Cerebellar nuclear complex (tissue), 1 donor: ENCODE measurements at places on chromosomes 4 and X.

DNA sequence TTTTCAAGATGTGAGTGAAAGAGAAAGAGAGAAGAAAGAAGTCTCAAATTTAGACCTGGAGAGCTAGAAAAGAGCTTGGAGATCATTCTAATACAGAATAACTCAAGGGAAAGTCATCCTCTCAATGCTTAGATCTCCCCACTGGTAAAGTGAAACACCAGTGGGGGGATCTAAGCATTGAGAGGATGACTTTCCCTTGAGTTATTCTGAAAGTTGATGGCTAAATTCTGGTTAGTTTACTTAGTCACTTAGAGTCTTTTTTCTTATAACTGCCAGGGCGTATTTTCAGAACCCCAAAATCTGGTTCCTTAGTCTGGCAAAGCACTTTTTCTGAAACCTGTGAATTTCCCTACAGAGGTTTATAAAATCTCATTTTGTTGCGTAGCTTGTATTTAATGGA is 198.6 kb downstream of the ARHGAP24 start:
- DNase-seq: no peak

GRCh38 chrX:129360175-129360574 is 163.1 kb downstream of the SMARCA1 start:
- DNase-seq: no peak

DNA sequence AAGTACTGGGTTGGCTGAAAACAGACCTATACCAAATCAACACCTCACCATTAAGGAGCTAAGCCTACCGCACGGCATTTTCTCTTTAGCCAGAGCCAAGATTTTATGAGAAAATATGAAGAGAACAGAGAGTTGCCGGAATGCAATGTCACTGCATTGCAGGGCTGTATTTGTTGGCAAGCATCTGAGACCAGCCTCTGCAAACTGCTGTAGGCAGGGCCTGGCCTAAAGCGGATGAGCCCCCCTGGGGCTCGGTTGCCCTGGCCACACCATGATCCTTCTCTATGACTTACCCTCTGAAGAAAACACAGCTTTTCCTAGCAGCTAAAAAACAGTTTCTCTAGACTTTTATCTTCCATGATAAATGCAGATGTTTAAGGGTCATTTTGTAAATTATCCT is 120.5 kb upstream of the SORBS2 start:
- DNase-seq: no peak

GRCh38 chrX:134171661-134172587 is 65.1 kb upstream of the CCDC160 start:
- DNase-seq: no peak

- DNase-seq: no peak
Observed at GRCh38 chr4:184958127-184958922, 60.0 kb upstream of the HELT start.

DNA sequence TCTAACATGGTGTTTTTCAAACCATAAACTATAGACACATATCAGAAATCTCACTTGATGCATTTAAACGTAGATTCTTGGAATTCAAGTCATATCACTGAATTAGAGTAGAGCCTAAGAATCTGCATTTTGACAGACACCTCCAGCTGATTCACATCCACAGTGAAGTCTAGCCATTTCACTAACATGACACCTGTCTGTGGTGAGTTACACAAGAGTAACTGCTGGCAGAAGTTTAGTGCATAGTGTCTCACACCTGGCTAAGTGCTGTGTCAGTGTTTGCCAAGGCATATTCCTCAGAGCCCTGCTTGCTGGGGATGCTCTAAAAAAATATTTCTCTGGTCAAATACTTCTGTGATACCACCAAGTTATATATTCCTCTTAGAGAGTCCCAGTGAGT is 237.5 kb upstream of the DIAPH2 start:
- no peak for DNase-seq

- DNase-seq: no peak
Observed at GRCh38 chrX:119502727-119503483, 34.7 kb downstream of the SLC25A5 start.

DNA sequence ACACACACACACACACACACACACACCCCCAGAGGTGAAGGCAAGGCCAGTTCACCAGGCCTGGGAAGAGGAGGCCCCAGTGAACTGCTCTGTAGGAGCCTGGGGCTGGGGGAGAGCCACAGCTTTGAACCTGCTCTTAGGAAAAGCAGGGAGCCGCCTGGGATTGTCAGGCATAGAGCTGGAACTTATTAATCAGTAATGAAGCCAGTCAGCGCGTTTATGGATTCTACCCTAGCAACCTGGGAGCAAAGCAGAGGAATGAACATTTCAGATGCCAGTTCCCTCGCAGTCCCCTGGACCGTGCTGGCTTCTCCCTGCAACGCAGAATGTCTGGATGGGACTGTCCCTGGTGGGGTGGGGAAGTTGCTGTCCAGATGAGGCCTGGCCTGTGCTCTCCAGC is 45.3 kb upstream of the DDX3X start:
- DNase-seq: no peak

DNA sequence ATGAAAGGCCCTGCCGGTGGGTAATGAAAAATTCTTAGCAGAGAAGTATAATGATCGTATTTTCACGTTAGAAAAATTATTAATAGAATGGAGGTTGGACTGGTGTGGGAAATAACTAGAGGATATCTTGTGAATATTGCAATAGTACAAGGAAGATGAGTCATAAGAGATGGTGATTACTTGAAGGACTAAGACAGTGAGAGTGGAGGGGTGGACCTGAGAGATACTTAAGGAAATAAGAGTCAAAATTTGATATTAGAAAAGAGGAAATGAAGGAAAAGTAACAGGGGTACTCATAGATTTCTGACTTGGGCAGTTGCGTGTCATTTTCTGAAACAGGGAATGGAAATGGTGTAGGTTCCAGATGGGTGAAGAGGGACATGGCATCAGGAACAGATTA is 1.7 kb upstream of the USP53 start:
- no peak for DNase-seq

- DNase-seq: no peak
Observed at GRCh38 chrX:39750848-39751247, 346.9 kb downstream of the BCOR start.

DNA sequence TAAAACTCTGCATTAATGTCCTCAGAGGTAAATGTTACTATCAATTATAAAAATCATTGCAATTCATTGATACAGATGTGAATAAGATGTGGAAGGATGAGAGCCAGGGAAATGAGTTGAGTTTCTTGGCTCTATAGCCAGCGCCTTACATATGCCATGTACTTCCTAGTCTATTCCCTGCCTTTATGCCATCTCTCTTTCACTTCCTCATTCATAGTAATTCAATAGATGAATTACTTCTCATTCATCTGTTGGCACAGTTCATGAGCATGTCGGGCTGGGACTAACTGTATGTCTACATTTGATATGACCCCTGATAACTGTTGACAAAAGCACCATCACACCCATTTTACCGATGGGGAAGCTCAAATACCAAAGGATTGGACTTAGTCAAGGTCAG is 55.7 kb downstream of the LNX1 start:
- no peak for DNase-seq

DNA sequence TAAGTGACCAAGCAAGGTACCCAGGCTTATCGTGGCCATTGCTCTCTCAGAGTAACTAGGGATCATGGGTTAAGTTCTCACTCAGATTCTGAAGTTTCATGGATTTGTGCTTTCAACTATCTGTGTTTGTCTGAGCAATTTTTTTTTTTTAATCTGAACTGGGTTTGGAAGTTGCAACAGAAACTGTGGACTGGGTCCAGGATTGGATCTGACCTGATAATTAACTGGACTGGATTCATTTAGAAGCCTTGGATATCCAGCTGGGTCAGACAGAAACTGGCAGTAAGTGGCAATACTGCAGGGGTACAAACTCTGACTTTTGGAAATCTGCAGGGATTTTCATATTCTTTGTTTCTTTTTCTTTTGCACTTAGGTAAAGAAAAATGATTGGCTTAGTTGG is 38.7 kb upstream of the FGF2 start:
- no peak for DNase-seq

- DNase-seq: no peak
Observed at GRCh38 chr4:176549161-176549865, 229.5 kb downstream of the SPCS3 start.

DNA sequence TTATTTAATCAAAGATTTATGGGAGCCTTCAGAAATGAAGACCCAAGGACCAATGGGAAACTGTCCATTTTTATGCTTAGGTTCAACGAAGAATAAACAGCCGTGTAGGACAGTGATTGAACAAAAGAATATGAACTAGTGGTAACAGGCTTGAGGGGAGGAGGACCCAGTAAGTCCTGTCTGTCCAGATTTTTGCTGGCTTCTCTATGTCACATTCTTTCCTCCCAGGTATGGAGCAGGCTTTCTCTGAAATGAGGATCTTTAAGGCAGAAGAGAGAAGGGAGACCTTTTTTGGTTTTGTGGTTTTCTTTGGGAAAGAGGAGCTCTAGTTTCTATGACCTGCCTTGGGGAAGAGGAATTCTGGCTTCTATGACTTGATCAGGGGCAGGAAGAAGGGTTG is 74.1 kb downstream of the BANK1 start:
- DNase-seq: no peak

- DNase-seq: no peak
Observed at GRCh38 chrX:130055103-130055502, 55.2 kb downstream of the ELF4 start.

DNA sequence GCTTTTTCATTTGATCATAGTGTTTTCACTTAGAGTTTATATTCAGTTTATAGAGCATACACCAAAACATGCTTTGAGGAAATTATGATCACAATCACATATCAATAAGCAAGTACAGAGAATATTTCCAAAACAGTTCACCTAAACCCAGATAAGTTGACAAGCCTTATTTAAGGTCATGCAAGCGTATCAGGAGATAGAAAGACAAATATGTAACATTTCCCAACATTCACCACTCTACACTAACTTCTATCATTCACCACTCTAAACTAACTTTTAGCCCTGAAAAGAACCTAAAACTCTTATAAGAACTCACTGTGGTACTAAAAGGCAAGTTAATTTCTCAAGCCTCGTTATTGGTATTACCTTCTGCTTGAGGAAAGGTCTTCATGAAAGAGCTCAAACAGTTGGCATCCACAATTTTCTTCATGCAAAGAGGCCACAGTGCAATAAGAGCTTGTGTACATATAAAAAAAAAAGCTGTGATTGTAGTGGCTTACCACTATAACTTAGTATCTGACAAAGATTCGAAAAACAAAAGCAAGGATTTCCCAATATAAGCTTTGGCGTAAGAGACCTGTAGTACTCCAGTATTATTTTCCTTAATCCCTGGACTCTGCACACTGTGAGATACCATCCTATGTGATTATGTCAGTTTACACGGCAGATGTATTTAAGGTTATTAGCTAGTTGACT is 903.3 kb downstream of the STIM2 start:
- no peak for DNase-seq

- DNase-seq: no peak
Observed at GRCh38 chr4:139973616-139974015, 180.4 kb downstream of the MAML3 start.

GRCh38 chr4:52822583-52822971 is 39.5 kb upstream of the RASL11B start:
- DNase-seq: no peak

GRCh38 chrX:9704876-9705465 is 60.7 kb downstream of the GPR143 start:
- no peak for DNase-seq
